ENCODE measurements at places on chromosomes 7 and 10.

DNA sequence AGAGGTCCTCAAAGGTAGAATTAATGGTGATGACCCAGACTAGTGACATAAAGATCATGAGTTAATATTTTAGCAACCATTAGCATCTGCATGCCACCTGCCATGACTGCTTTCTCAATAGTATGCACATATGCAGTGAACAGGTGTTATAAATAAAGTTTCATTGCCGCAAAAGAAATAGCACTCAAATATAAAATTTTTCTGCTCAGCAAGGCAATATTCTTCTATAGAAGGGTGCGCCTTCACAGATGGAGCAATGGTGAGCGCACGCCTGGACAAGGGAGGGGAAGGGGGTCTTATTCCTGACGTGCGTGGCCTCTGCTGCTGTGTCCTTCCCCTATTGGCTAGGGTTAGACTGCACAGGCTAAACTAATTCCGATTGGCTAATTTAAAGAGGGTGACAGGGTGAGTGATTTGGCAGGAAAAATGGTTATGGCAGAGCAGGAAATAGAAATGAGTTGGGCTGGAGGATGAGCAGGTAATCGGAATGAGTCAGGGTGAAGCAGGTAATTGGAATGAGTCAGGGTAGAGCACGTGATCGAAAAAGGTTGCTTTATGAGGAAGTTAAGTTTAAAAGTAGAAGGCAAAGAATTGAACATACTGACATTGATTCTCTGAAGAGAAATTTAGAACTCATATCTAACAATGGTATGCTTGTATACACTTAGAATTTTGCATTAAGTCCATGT is 24.7 kb upstream of the TRIM24 start:
- DNase-seq = no peak

GRCh38 chr7:7564323-7564780 is 2.3 kb upstream of the MIOS start:
- DNase-seq = no peak

GRCh38 chr7:155804897-155805825 is 7.1 kb downstream of the SHH start:
- peak; percentile 83 for DNase-seq

- DNase-seq = no peak
Observed at GRCh38 chr7:4227105-4228010, 454.7 kb upstream of the FOXK1 start.

DNA sequence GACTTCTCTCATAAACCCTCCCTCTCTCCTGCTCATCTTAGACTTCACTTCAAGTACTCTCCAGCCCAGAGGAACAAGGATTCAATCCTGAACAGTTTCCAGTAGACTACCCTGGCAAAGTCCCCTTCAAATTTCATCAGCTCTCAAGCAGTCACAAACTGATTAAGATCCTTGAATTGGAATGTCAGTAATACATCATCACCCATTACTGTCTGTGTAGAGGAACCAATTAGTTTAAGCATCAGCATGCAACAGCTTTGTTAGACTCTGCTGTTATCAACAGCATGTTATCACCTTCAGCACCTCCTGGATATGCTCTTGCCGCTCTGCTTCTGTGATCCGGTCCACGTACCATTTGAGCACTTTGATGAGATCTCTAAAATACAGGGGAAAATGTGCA is 307.0 kb upstream of the IMMP2L start:
- DNase-seq = no peak

DNA sequence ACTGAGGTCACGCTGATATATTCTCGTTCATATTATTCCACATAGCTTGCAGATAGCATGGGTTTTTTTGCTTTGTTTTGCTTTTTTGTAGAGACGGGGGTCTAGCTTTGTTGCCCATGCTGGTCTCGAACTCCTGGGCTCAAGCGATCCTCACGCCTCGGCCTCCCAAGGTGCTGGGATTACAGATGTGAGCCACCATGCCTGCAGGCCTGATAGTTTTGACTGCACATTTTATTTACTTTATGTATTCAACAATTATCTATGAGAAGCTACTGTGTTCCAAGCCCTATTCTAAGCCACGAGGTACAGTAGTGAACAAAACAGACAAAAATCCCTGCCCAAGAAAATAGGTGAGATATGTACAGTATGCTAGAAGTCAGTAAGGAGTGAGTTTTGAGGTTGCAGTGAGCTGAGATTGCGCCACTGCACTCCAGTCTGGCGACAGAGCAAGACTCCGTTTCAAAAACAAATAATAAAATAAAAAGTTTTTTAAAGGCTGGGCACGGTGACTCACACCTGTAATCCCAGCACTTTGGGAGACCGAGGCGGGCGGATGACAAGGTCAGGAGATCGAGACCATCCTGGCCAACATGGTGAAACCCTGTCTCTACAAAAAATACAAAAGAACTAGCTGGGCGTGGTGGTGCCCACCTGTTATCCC is 1.3 kb upstream of the YWHAG start:
- no peak for DNase-seq

- no peak for DNase-seq
Observed at GRCh38 chr10:103147645-103148044, 45.4 kb downstream of the NT5C2 start.

DNA sequence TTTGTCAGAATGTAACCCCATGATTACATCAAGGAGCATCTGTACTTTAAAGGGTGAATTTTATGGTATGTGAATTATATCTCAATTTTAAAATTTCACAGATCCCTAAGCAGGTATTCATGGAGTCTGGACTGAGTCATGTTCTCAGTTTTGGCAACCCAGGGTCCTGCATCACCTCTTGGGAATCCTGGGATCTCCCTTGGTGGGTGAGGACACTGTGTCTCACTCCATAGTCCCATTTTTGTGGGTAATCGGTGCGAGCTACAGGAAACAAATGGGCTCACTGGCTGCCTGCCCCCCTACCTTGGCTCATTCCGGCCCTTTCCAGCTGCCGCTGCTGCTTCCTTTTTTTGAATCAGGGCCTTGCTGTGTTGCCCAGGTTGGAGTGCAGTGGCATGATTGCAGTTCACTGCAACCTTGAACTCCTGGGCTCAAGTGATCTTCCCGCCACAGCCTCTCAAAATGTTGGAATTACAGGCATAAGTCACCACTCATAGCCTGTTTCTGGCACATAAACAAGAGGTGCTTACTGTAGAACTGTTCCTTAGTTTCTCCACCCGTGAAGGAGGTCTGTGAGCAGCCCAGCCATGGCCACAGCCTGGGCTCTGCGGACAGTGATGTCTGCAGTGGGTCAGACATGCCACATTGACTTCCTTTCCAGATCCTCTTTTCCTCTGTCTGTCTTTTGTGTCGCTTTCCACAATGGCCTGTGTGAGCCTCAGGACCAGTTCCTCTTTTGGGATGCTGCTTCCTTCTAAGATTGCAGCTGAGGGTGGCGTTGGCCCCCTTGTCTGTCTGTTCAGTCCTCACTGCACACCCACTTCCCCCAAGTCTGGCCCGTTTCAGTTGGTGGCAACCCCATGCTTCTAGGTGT is 14.5 kb downstream of the PALD1 start:
- DNase-seq = no peak

GRCh38 chr7:114354306-114354705 is 60.3 kb upstream of the FOXP2 start:
- no peak for DNase-seq

DNA sequence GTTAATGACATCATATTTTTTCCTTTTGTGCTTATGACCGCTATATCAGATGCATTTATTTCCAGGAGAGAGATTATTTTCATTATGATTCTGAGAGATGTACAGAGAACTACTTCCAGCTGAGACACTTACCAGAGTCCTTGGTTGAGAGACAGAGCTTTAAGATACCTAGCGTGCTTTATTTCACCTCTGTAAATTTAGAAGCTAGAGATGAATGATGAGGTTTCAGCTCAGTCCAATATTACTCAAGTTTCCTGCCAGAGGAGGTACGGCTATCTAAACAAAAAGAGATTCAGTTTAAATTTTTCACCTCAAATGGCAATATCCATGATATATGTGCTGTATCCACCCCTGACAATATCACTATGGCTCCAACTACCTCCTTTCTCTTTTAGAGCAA is 182.6 kb upstream of the FAM3C start:
- no peak for DNase-seq

GRCh38 chr10:126317751-126318150 is 70.5 kb downstream of the ADAM12 start:
- DNase-seq = no peak

DNA sequence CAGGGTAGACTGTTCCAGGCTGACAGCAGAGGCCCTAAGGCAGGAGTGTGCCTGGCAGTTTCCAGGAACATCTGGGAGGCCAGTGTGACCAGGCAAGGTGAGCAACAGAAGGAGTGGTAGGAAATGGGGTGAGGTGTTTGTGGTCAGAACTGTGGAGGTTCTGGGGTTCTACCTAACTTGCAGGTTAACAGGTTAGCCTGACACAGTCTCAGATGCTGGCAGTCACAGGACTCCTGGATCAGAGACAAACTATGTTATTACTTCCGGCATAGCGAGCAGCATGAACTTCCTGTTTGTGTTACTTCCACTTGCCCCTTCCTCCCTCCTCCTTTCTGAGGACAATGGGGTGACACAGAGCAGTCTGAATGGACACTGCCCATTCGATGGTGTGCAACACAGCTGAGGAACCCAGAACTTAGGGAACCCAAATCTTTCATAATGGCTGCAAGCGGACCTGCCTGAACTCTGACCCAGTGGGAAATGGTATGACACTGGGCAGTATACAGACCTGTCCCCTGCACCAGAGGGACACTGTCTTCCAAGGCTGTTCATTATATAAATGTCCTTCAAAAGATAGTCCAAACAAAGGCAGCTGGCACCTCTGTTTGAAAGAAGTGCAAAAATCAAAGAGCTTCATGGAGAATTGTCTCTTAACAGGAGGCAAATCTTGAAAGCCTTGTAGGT is 3.9 kb upstream of the SAR1A start:
- no peak for DNase-seq
